ENCODE measurements at places on chromosomes 6 and 20.

DNA sequence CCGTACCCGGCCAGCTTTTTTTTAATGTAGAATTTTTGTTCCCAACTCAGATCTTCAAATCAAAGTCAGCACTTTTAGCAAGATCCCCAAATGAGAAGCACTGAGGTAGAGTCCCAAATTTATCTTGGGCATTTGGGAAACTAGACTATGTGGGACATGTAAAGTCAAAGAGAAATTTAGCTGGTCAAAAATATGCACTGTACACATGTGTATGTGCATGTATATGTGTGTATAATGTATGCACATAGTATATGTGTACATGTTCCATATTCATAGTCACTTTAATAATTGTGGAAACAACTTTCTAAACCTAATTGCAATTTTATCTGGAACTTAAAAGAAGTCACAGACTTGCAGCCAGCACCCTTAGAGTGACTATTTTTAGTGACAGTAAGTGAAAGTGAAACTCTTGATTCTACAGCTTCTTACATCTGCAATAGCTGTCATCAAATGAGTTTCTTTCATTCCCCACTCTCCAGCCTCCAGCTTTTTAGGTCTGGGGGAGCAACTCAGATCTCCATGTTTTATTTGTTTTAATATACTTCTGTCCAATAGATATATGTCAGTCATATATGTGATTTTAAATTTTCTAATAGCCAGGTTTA is 53.6 kb downstream of the CDC40 start:
- DNase-seq = no peak

DNA sequence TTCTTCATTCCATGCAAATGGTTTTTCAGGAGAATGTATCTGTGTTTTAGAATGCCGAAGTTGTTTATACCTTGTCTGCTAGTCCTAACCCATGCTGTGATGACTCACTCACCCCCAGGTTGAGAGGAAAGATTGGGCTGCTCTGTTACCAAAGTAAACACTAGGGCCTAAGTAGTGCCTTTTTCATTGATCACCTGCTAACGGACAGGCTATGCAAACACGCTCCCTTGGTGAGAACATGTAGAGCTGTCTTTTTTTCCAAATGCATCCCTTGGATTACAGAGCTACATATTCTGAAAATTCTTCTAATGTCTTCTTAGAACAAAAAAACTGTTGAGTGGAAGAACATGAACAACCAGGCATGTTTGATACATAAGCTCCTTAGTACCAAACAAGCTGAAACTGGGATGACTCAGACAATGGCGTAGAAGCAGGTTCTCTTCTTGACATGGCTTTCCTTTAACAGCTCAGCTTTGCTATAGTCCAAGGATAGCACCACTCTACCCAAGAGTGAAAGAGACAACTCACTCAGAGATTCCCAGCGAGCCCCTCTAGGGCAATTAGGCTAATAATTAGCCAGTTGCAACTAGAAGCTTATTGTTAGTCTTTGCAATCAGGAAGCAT is 20.5 kb downstream of the PERP start:
- no peak for DNase-seq

DNA sequence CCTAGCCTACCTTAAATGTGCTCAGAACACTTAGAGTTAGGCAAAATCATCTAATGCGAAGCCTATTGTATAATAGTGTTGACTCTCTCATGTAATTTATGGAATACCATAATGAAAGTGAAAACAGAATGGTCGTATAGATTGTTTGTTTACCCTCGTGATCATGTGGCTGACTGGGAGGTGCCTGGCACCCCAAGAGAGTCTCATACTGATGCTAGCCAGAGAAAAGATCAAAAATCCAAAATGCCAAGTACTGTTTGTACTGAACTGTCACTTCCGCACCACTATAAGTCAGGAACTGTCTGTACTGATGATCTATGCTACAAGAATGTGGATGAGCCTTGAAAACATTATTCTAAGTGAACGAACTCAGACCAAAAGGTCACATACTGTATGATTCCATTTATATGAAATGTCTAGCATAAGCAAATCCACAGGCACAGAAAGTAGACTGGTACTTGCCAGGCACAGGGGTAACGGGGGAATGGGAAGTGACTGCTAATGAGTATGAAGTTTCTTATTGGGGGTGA is 22.4 kb downstream of the ZMYND8 start:
- DNase-seq = no peak

DNA sequence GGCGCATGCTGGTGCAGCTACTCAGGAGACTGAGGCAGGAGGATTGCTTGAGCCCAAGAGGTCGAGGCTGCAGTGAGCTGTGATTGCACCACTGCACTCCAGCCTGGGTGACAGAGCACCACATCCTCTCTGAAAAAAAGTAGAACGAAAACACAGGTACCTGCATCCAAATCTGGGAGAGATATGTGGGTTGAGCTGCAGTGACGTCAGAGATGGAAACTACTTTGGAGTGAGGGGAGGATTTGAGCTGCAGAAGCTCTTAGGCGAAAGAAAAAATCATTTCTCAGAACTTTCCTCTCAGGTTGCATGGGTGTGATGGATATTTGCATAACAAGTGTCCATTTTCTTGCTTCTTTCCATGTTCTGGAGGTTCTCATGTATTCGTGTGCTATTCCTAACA is 4.0 kb upstream of the TULP1 start:
- DNase-seq = no peak

DNA sequence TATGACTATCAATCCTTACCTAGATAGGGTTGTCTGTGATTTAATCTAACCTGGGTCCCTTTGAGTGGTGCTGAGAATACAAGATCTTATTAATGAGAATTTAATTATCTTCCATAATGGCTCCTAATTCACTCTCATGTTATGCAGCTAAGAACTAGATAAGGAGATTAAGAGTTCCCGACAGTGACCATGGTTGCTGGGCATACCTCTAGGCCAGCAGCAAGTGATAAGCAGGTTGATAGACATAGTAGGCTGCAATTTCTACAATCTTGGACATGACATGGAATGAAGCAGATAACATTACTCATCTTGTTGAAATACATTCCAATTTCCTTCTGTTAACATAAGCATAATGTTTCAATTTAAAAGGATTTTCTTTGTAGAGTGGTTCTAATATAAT is 27.1 kb downstream of the SPACA1 start:
- no peak for DNase-seq

DNA sequence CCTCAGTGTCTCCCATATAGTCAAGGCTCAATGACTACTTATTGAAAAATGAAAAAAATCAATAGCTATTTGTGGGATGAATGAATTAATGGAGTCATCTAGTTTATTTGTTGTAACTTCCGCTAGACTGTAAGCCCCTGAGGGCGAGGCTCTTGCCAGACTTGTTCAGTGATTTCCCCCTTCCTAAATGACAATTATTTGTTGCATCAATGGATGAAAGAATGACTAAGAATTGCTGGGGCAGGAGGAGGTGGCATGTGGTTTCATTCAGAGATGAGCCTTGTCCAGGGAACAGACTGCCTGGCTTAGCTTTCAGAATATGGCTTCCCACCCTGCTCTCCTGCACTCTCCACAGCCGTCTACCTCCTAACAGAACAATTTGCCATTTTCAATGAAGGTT is 1.1 kb upstream of the PRELID3B start:
- peak; percentile 6 for DNase-seq

- DNase-seq = no peak
These were observed 1.2 kb upstream of the ARFGEF3 start for GRCh38 chr6:138160329-138161087.

DNA sequence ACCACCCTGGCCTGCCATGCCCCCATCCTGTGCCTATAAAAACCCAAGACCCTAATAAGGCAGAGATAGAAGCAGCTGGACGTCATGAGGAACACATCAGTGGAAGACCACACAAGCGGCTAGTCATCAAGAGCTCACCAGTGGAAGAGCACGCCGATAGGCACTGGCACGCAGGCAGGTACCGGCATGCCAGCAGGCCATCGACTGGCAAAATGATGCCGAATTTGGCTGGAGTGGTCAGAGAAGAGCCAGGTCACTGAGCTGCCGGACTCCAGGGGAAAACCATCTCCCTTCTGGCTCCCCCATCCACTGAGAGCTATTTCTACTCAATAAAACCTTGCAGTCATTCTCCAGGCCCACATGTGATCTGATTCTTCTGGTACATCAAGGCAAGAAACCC is 227.6 kb upstream of the EXOC2 start:
- no peak for DNase-seq

DNA sequence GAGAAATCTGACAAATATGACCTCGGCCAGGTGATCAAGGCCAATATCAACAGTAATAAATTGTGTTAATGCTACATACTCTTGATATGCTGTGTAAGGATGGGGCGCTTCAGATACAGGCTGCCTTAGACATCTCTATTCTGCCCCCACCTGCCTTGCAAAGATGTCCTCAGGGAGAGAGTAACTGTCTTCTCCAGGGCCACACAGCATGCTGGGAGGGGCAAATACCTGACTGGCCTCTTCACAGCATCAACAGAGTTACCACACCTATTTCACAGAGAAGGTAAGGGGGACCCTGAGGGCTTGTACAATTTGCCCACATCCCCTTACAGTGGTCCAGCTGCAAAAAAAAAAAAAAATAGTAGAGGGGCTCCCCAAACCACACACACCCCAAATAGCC is 17.2 kb upstream of the KIAA1755 start:
- no peak for DNase-seq

DNA sequence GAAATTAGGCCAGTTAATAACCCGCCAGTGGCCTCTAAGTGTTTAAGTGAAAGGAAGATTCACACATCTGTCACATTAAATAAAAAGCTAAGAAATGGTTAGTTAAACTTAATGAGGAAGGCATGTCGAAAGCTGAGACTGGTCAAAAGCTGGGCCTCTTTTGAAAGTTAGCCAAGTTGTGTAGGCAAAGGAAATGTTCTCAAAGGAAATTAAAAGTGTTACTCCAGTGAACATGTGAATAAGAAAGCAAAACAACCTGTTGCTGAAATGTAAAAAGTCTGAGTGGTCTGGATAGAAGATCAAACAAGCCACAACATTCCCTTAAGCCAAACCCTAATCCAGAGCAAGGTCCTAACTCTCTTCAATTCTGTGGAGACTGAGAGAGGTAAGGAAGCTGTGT is 10.9 kb upstream of the MTRF1L start:
- no peak for DNase-seq

DNA sequence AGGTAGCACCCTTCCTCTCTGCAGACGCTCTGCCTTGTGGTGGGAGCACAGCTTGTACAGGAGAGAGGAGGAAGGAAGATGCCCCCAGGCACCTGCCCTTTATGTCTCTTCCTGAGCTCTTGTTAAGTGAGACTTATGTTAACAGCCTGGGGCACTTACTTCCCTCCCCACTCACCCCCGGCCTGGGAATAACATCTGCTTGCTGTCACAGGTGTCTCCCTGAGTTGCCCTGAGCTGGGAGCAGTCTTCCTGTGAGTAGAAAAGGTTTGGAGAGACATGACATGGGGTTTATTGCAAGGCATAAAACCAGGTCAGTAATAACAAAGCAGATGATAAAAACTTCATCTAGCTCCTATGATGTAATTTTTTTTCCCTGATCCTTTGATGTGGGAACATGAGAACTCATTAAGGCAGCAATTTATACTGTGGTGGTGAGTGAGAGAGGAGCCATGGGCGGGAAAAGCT is 1.9 kb downstream of the SSTR4 start:
- DNase-seq = no peak

DNA sequence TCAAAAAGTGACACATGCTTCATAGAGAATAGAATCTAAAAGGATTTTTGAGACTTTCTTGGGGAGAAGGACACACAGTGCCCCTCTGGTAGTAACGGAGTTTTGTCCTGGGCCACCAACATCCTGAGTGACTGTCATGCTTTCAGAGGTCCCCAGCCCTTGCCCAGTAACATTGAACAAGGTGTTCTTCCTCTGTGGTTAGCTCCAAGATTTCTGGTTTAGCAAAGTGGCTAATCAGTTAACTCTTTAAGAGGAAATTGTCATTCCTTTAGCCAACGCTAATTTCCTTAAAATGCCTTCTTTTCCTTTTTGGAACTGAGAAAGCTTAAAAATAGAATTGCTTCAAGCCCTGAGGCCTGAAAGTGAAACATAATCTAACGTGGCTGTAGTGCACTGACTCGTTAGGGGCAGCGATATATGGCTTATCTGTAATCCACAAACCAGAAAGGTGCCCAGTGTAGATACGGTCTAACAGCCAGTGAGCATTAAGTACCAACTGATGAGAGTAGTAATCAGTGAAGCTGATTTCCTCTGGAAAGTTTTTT is 7.8 kb downstream of the E2F3 start:
- no peak for DNase-seq

DNA sequence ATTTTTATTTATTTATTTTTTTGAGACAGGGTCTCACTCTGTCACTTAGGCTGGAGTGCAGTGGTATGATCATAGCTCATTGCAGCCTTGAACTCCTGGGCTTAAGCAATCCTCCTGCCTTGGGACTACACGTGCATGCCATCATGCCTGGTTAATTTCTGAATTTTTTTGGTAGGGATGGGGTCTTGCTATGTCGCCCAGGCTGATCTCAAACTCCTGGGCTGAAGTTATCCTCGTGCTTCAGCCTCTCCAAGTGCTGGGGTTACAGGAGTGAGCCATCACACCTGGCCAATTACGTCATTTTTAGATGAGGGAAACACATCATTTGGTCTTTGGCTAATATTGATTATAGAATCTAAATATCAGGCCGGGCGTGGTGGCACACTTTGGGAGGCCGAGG is 32.1 kb downstream of the SOX4 start:
- DNase-seq = no peak

DNA sequence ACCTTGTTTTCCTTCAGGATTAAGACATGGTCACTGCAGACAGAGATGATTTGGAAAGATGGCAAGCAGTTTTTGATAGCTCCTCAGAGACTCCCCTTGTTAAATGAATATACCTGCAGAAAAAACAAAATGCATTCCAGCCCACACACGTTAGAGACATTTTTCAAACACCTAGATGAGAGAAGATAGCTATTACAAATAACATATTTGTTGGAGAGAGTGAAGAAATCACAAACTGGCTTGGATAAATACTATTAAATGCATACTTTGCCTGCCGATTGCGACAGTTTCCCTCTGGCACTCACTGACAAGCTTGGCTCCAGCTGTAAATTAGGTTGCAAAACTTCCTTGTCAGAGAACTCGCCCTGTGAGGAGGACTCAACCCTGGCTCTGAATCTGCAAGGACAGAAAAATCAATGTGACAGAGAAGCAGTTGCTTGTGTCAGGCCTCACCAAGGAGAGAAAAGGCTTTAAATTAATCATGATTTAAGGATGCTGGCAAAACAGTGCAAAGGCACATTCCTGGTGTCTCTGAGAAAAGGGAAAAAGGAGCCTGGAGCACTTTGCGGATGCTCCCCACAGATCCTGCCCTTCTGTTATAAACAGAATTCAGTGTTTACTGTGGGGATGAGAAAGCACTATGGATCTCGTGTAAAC is 423.7 kb upstream of the MARCKS start:
- DNase-seq = peak; percentile 12

DNA sequence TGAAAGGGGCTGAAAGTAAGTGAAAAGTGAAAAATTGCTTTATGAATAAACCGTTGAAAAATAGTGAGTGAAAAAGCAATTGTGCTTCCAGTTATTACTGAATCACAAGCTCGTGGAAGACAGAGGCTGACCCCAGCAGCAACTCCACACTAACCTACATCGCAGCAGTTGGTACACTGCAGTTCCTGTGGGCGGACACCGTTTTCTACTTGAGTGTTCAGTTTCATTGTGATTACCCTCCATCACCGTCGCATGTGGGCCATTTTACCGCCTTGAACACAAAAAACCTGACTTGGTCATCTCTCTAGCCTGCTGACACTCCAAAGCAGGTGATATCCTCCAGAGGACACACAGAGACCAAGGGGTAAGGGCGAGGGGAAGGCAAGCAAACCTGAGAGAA is 28.4 kb downstream of the PRDM1 start:
- peak; percentile 27 for DNase-seq

- DNase-seq = no peak
These were observed 60.4 kb upstream of the TFB1M start for GRCh38 chr6:155374681-155375080.

- DNase-seq = no peak
These were observed 98.7 kb downstream of the RNF144B start for GRCh38 chr6:18485660-18486435.
